ENCODE measurements at places on chromosomes 7 and 10.

DNA sequence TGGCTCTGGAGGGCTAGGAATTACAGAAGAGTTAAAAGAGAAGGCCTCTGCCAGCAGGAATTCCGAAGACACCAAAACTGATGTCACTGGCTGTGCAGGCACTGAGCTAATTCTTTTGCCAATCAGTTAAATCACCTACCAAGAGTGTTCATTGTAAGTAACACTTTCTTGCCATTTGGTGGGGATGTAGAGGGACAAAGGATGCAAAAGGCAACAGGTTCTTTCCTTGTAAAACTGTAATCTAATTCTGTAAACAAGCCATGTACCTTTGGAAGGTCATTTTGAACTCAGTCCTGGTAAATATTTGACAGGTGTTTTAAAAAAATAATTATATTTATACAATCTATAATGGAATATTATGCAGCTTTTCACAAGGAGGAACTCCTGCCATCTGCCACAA is 438.4 kb downstream of the AUTS2 start:
- no peak for DNase-seq

DNA sequence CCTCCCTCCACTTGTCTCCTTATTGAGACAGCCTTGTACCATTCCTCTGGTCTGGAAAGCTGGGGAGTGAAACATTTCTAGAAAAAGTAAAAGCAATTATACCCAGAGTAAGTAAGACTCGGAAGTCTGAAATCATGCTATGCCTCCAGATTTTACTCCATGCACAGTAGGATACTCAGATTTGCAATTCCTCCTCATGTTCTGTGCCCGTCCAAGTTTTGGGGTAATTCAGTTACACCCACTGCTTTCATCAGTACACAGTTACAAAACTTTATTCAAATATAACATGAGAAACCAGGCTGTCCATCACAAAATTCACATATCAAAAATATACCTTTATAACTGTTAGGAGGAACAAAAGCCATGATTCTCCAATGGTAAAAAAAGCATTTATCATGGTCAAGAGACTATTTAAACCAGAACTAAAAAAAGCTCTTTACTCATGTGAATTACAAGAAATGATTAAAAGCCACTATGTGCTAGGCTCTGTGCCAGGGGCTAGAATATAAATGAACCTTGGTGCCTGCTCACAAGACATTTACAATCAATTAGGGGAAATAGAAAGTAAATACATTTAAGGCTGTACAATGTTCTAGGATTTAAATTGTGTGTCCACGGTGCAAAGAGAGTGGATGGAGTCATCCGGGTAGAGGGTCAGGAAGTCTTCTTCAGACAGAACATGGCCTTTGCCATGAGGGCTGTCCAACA is 320.2 kb downstream of the ELMO1 start:
- no peak for DNase-seq

DNA sequence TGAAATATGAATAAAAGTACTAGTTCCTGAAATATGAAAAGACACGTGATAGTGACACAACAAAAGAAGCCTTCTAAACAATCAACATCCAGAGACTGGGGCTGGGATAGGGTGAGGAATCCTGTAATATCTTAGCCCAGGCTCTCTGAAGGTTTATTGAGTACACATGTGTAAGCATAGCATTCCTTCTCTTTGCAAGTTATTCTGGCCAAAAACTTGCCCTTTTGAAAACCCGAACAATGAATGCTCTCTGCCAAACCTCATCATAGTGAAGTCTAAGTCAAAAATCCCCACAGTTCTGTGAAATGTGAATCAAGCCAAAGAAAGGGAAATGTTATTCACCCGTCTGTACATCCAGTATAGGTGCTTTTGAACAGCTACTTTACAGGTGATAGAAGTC is 11.6 kb downstream of the SEMA3D start:
- no peak for DNase-seq

DNA sequence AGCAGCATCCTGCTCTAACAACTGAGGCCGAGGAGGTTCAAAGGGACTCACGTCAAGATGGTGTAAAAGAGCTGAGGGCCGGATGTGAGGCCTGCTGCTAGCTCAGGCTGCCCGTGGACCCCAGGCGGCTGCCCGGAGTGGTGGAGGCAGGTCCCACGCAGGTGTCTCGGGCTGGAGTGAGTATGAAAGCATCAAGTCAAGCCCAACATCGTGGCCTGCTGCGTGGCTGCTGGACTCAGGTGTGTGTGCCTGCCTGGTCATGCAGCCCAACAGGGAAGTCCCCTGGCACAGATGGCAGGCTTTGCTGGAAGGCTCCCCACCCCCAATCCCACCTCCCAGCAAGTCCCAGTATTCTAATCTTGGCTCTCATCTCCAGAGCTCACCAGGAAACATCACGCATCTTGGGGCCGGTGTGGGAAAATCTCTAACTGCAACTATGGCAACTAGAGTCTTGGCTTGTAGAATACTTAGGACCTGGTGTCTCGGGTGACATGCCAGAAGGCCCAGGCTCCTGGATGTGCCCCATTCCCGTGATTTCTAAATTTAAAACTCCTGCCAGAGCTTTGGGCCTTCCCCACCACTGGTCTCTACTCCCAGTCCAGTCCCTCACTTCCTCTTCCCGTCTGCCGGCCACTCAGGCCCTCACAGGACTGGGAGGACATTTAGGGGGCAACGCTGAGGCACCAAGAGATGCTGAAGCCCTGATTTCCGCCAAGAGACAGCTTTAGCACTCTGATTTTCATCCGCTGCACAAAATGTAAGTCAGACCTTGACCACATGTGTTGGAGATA is 85.9 kb downstream of the PRKAG2 start:
- no peak for DNase-seq

- no peak for DNase-seq
These were observed 62.2 kb upstream of the FAM20C start for GRCh38 chr7:130222-130572.

- DNase-seq, result no peak
These were observed 11.3 kb downstream of the GPRIN2 start for GRCh38 chr10:46544989-46545791.

GRCh38 chr7:17593819-17594419 is 295.5 kb downstream of the AHR start:
- no peak for DNase-seq

DNA sequence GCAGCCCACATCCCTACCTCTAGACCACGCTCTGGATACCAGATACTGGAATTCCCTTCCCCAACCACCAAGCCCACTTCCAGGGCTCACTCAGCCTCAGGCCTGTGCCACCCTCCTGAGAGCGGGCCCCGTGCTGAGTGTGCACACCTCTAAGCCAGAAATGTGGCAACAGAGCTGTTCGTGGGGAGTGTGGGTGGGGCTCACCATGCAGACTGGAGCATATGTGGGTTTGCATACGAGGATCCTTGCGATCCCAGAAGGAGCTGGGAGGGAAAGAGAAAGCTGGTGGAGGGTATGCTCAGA is 13.0 kb upstream of the LIMK1 start:
- DNase-seq, result no peak

- no peak for DNase-seq
These were observed 31.4 kb upstream of the PDCD4 start for GRCh38 chr10:110840225-110840922.

GRCh38 chr10:28709001-28709710 is 31.8 kb downstream of the BAMBI start:
- no peak for DNase-seq

DNA sequence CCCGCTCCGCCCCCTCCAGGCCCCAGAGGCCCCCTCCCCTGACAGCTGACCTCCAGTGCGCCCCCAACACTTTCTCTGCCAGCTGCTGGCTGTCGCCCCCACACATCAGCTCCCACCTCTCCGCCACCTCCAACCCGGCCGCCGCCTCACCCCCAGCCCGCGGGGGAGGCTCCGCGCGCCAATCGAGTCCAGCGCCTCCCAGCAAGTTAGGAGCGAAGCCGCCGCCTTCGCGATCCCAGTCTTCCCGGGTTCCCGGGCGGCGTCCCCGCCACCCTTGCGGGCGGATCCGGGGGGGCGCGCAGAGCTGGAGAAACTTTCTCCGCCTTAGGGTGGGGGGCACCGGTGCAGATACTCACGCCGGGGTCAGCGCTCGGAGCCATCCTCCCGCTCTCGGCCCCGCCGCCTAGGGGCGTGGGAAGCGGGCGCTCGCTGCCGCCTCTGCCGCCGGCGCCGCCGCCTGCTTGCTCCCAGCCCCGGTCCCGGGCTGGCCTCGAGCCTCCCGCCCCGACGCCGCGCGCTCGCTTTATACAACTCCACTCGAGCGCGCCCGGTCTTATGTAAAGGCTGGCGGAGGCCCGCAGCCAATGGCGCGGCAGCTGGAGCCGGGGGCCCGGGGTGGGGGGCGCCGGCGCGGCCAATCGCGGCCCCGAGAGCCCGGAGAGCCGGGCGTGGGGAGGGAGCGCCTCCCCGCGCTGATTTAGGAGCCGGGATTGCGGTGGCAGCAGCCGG is at the start of gene CRTAC1:
TSS of gene CRTAC1 (minus strand) at position 529 of the 729 bp plus-strand sequence. CDS start at position 380, 149 bp downstream.
- DNase-seq, result no peak

- no peak for DNase-seq
These were observed 161.0 kb downstream of the ST7 start for GRCh38 chr7:117114272-117114671.

DNA sequence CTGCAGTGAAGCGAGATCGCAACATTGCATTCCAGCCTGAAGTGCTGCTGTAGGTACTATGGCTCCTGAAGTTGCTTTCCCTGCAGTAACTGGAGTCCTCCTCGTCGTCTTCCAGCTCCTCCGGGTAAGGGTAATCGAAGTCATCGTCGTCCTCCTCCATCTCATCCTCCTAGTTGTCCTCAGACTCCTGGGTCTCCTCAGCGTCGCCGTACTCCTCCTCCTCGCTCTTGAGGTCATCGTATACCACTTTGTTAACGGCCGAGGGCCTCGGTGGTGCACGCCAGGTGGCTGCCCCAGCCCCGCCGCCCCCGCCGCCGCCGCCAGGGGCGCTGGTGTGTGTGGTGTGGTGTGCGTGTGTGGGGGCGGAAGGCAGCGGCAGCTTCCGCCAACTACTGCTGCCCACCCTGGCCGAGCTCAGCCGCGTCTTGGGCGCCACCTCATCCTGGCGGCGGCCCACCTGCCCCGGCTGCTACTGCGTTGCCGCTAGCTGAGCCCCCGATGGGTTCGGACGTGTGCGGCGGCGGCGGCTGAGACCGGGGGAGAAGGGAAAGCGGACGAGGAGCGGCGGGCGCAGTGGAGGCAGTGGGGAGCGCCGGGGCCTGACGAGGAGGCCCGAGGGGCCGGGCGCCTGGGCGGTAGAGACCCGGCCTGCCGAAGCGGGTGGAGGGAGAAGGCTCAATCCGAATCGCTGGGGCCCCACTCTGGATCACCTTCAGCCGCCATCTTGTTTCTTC is 11.8 kb upstream of the ACBD5 start:
- DNase-seq, result peak; percentile 56

DNA sequence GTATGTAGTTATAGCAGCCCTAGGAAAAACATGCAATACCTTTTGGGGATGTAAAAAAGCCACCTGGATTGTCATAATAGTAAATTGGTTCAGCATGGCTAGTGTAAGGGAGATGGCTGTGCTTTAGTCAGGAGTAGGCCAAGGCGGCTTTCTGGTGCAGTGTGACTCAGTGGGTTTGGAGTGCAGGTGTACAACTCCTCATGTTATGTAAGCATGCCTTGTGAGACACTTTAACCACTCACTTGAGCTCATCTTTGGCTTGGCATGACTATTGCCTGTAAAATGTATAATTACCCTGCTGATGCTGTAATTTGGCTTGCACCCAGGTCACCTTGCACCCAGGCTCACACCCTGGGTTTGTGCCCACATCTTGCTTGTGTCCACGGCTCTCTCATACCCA is 239.2 kb upstream of the GLI3 start:
- no peak for DNase-seq

- DNase-seq, result no peak
These were observed 38.4 kb downstream of the PTPRE start for GRCh38 chr10:127945341-127945758.

GRCh38 chr7:44994877-44995554 is 5.0 kb upstream of the CCM2 start:
- DNase-seq, result no peak

DNA sequence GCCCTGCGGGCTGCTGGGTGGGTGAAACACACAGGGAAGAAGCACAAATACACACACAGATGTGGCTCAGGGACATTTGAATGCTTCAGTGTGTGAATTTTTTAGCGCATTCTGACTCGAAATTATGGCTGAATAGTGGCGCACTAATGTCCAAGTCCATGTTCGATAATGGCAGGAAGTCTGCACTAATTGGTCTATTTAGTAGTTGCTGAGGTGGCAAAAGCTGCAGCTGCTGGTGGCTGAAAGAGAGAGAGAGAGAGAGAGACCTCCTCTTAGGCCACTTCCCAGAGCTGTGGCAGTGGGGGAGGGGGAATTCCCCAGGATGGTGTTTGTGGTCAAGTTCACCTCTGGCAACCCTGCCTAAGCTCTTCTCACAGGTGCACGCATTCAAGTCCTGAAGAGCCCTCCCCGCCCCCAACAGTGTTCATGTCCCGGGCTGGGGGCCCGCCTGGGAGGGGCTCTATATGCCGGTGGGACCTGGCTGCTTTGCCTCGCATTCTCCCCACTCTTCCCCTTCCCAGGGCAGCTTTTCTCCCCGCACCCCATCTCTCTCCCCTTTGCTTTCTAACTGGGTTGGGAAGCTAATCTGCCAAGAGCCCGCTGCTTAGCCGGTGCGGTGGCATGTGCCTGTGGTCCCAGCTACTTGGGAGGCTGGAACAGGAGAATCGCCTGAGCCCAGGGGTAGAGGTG is 6.0 kb upstream of the MNX1 start:
- DNase-seq, result no peak

DNA sequence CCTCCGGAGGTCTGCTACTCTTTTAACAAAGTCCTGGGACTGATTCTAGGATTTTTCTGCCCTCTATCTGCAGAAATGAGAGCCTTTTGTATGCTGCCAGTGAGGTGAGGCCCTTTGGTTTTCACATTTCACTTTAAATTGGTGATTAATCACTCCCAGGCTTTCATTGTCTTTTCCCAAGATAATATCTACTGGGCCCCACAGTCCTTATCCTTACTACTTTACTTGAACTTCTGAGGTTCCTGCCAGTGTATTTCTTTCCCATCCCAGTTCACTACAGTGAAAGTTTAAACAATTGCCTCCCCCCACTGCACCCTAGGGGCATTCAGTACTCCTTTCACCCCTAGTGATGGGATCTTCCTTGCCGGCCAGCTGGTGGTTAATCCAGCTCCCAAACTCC is 127.4 kb upstream of the INHBA start:
- DNase-seq, result no peak

DNA sequence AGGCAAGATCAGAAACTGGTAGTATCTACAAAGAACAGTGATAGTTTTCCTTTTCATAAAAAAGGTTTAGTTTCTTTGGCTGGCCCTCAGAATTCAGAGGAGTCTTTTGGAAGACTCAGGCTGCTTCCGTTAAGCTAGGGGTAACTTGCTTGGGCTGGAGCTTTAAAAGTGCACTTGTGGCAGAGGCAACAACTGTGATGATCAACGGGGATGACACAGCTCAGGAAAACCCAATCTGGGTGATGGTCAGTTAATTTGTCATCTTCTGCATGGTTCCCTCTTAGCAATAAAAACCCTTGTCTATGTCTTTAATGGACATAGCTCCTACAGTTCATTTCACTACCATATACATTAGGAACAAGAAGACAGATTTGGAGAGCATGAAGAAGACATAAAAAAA is 46.7 kb downstream of the SGMS1 start:
- DNase-seq, result no peak

- no peak for DNase-seq
These were observed 445.7 kb downstream of the ADRA2A start for GRCh38 chr10:111522551-111522950.
